NCI-H2081 (cell line): ENCODE measurements at places on chromosomes 7 and 10.

- DNase-seq = no peak
These were observed 101.2 kb downstream of the KIAA1217 start for GRCh38 chr10:24310104-24310503.

DNA sequence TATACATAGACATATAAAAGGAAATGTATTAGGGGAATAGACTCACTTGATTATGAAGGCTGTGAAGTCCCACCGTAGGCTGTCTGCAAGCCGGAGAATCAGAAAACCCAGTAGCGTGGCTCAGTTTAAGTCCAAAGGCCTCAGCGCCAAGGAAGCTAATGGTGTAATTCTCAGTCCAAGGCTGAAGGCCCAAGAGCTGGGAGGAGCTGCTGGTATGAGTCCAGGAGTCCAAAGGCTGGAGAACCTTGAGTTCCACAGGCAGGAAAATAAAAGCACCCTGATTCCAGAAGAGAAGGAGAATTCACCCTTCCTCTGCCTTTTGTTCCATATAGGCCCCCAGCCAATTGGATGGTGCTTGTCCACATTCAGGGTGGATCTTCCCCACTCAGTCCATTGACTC is 166.2 kb upstream of the TAC1 start:
- DNase-seq = no peak

DNA sequence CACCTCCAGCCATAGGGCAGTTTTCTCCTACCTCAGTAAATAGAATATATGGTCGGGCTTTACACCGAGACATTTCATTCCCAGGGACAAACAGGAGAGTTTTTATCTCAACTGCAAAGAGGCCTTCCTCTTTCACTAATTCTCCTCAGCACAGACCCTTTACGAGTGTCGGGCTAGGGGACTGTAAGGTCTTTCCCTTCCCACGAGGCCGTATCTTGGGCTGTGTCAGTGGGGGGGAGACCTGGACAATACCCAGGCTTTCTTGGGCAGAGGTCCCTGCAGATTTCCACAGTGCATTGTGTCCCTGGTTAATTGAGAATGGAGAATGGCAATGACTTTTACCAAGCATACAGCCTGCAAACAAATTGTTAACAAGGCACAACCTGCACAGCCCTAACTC is 13.2 kb upstream of the ZNF488 start:
- no peak for DNase-seq

- DNase-seq = no peak
These were observed 15.9 kb upstream of the CDH23 start for GRCh38 chr10:71380841-71381240.

DNA sequence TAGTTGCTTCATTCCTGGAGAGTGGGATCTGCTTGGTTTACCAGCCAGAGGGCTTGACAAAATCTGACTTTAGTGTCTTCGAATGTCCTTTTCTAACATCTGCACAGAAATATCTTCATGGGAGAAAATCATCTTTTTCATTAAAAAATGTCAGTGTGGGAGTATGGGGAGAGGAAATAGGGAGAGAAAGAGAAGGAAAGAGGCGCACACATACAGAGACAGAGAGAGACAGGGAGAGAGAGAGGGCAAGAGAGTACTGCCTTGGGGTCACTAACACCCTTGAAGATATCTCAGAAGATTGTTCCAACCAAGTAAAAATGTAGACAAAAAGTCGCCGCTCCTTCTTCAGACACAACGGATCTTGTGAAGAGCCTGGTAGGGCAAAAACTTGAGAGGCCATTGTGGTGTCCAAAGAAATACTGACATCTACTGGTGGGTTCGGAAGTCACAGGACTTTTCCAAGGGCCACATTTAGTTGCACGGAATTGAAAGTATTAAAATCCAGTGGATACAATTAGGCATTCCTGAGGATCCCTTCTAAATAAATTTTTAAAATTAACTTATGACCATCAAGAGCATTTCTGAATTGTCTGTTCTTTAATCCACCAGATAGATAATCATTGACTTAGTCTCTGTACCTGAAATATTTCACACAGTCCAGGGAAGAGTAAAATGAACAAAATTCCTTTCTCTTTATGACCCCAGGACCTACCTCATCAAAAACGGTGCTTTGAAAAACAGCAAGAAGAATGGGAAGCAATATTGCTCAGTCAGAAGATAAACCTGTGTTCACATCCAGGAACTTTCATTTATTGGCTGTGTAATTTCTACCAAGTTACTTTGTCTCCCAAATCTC is 29.7 kb downstream of the VIM start:
- peak; percentile 42 for DNase-seq

DNA sequence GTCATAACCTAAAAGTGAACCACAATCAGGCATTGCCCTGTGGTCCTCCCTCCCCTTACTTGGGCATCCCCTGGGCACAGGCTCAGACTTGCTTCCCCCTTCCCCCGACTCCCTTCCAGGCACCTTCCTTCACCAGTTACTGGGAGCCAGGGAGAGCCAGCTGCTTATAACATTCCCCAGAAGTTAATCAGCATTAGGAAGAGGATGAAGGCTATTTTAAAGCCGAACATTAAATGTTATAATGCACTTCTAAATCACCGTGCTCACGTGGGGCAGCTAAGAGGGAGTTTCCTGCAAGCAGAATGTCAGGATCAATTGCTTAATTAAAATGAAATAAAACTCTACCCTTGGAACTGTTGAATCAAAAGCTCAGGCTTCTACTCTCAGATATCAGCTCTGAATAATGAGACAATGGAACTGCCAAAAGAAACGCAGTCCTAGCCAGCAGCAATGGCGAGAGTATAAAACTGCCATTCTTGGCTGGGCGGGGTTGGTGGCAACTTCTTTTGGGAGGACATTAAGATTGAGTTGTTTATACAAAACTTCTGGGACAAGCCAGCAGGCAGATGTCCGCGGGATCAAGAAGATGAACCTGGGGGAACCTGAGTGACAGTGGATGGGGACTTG is 169.5 kb downstream of the FANK1 start:
- no peak for DNase-seq

DNA sequence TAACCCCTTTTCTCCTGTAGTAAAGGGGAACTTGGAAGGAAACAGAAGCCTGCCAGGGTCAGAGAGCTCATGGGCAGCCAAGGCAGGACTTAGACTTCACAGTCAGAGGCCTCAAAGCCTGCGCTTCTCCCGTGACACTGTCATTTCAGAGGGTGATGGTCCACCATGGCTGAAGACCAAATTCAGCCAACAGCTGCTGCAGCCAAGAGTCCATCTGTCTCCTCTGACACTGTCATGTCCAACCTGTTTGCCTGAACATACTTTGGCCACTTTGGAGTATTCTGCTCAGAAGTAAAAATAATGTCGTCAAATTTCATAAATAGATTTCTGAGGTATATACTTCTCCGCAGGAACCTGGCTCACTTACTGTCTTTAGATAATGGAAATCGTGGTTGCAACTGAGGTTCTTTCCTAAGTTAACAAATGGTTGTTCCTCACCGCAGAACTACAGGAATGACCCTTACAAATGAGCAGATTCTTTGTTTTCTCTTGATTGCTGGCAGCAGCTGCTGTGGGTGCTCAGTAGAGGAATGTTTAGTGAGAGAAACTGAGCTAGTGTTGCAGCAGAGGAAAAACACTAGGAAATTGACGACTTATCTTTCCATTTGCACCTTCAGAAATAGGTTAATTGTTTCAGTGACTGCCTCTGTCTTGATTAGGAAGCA is 626.5 kb downstream of the SDK1 start:
- DNase-seq = no peak

- DNase-seq = no peak
These were observed 83.1 kb upstream of the SEMA3A start for GRCh38 chr7:84277628-84278224.

GRCh38 chr10:97514344-97514743 is 15.6 kb downstream of the UBTD1 start:
- DNase-seq = no peak

DNA sequence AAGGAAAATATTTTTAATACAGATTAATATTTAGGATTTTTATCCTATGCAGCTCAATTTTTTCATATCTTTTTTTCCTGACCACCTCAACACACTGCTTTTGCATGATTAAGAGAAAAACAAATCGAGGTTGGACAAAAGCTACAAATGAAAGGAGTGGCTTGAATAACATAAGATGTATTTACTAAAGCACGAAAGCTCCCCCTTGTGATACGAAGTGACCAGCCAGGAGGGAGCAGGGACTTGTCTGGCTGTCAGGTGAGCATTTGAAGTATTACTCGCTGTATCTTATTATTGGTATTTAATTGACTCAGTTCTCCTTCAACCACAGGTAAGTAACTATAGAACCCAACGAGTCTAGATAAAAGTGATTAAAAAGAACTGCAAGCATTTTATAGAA is 265.2 kb upstream of the PHF14 start:
- peak; percentile 32 for DNase-seq

GRCh38 chr7:37380831-37381230 is 67.8 kb downstream of the ELMO1 start:
- DNase-seq = no peak

DNA sequence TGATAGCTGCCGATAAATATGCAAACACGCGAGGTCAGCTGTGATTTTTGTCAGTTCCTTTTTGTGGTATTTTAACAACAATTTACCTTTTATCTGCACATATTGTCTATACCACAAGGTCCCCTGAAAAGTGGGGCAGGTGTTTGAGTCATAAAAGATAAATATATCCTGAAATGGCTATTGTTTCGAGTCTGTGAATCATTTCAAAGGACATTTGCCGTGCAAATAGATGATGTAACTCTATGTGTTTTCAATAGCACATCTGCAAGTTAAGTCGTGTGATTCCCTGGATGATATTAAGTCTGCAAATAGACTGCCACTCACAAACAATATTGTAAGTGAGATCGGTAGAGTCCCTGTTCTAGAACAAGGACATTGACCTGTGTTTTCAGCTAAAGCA is 193.0 kb upstream of the PITRM1 start:
- peak; percentile 74 for DNase-seq

- no peak for DNase-seq
These were observed 20.0 kb upstream of the GPR146 start for GRCh38 chr7:1024331-1024841.

DNA sequence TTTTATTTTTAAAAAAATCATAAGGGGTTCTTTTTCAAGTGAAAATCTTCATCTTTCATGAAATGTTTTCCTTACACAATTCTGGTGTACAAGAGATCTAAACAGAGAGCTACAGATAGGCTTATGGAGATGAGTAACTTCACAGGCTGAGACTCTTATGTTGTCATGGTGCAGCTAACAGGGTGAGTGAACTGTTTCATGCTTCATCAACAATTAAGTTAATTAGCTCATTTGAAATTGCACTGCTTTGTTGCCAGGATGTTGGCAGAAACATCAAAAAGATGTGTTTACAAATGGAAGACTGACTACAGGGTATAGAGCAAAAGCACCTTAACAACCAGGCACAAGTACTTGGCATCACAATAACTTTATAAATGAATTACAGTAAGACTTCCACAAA is 230.8 kb downstream of the FOXP2 start:
- peak; percentile 94 for DNase-seq

DNA sequence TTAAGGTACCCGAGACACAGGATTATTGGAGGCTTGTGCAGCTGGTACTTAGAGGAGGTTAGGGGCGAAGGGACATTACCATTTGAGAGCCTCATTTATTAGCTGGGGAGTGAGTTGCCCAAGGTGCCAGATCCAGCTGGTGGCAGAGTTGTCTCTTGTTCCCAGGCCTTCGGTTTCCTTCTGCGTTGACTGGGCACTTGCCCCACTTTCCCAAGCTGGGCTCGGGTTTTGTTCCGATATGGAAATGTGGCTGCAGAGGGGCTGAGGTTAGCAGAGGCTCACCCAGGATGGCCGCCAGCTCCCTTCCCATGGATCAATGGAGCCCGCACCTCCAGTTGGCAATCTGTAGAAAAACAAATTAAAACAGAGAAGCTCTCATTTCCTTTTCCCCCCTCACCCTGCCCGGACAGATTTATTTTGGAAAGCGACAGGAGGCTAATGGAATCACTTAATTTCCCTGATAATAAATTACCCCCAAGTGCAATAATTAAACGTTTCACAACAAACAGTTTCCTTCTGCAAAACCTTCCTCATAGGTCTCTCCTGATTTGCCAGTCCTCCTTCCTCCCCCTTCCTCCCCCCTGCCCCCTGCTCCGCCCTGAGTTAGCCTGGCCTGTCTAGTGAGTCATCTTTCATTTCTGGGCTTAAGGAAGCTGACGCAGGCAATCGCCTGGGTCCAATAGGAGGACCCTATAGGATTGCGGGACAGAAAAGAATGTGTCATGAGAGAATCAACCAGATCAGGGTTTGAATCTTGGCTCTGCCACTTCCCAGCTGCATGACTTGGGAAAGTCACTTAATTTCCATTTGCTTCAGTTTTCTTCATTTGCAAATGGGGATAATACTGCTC is 51.7 kb downstream of the ADRA2A start:
- DNase-seq = no peak

GRCh38 chr10:18822156-18822555 is 162.9 kb downstream of the ARL5B start:
- DNase-seq = no peak

DNA sequence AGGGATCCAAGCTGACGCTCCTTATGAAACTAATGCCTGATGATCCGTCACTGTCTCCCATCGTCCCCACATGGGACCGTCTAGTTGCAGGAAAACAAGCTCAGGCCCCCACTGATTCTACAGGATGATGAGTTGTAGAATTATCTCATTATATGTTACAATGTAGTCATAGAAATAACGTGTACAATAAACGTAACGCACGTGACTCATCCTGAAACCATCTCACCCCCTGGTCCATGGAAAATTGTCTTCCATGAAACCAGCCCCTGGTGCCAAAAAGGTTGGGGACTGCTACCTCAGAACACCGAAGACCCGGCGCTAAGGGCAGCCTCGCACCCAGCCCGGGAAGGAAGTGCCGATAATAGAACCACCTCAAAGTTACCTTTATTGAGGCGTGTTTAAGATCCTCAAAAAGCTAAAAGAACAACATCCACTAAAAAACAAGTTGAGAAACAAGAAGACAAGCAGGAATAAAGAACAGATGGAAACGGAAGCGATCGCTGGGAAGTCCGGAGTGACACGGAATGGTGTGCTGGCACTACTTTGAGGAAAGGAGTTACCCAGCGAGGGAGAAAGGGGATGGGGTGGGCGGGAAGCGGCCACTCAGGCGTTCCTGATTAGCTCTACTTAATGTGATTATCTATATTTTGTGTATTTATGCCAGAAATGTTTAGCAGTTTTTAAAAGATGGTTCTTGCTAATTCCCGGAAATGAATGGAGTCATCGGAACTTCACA is 50.1 kb upstream of the PRKAR1B start:
- no peak for DNase-seq

- DNase-seq = no peak
These were observed 351.8 kb downstream of the INHBA start for GRCh38 chr7:41351091-41351490.

- peak; percentile 19 for DNase-seq
These were observed 53.8 kb downstream of the WDR37 start for GRCh38 chr10:1109795-1110673.

GRCh38 chr10:62308101-62308500 is 39.5 kb upstream of the RTKN2 start:
- no peak for DNase-seq

GRCh38 chr10:130834170-130834569 is 477.4 kb downstream of the TCERG1L start:
- no peak for DNase-seq

- peak; percentile 7 for DNase-seq
These were observed 80.5 kb upstream of the KMT2E start for GRCh38 chr7:104933521-104933988.
